ENCODE measurements at places on chromosomes 5 and 9. TPM values are rescaled to one million over a fixed set of nuclear protein-coding genes. Genes with fewer than 3 reads are reported as not detected.
A peak's percentile ranks its signal among the peaks of the same experiment; 100 is the strongest.

- DNase-seq: peak; percentile 13
- peaks cover 14% of the 10 kb centered on the region for H3K4me1 ChIP-seq
- H3K27me3 ChIP-seq: no peaks in the 10 kb centered on the region
- H3K27ac ChIP-seq: no peak overlapping the region
- no peak overlapping the region for H3K4me3 ChIP-seq
These were observed 270.1 kb downstream of the HSPA4 start for GRCh38 chr5:133321833-133322420.

GRCh38 chr5:147887930-147888329 is 9.4 kb downstream of the SCGB3A2 start:
- H3K27me3 ChIP-seq: no peaks in the 10 kb centered on the region
- no peak overlapping the region for H3K27ac ChIP-seq
- no peak for DNase-seq
- H3K4me1 ChIP-seq: no peaks in the 10 kb centered on the region

- no peaks in the 10 kb centered on the region for H3K27me3 ChIP-seq
- H3K4me1 ChIP-seq: peaks cover 9% of the 10 kb centered on the region
- no peak overlapping the region for H3K27ac ChIP-seq
- DNase-seq: no peak
These were observed 34.2 kb upstream of the CHD1 start for GRCh38 chr5:98963019-98963418.

- peak; percentile 13 for DNase-seq
- H3K36me3 ChIP-seq: no peaks in the 10 kb centered on the region
- H3K27ac ChIP-seq: no peak overlapping the region
- no peak overlapping the region for H3K4me3 ChIP-seq
- peaks cover under 1% of the 10 kb centered on the region for H3K27me3 ChIP-seq
These were observed 156.2 kb downstream of the MELK start for GRCh38 chr9:36728651-36729520.

DNA sequence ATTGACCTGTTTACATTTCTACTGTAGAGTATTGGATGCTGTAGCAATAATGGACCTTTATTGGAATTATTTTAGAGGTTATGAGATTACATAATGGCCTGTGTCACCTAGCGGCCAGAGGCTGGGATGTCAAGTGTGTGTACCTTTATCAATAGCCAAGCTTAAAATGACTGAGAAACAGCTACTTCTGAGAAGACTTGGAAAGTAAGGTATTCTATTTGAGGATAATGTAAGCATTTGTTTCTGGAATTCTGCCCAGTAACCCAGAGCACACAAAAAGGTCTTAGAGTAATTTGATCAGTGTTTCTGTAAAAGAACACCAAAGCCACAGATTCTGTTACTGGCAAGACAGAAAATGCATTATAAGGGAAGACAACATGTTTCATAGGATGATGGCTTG is 116.8 kb downstream of the MACIR start:
- no peak for DNase-seq
- H3K4me1 ChIP-seq: no peaks in the 10 kb centered on the region

GRCh38 chr5:169803077-169803981 is 166.3 kb downstream of the DOCK2 start:
- H3K4me1 ChIP-seq: peaks cover 3% of the 10 kb centered on the region
- H3K36me3 ChIP-seq: peaks cover 26% of the 10 kb centered on the region
- no peak overlapping the region for H3K4me3 ChIP-seq
- DNase-seq: no peak
- no peaks in the 10 kb centered on the region for H3K27me3 ChIP-seq

DNA sequence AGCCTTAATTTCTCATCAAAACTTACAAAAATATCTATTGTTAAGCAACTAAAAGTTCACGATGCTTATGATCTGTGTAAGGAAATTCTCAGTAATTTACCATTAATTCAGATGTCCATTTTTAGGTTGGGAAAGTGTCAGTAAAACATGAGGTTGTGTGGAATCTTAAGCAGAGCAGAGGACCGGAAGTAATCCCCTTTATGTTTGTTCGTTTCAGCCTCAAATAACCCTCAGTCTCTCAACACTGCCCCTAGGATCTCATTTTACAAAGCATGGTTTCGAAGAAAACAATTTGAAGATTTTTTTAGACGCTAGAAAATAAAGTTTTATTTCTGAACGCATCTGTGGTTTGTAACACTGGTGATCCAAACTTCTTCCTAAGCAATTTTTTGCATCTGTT is 504.2 kb downstream of the MAT2B start:
- no peak for DNase-seq
- no peak overlapping the region for H3K4me3 ChIP-seq
- H3K27ac ChIP-seq: no peak overlapping the region
- H3K27me3 ChIP-seq: no peaks in the 10 kb centered on the region
- H3K4me1 ChIP-seq: no peaks in the 10 kb centered on the region
- no peaks in the 10 kb centered on the region for H3K36me3 ChIP-seq

GRCh38 chr9:130490981-130491380 is 46.2 kb downstream of the ASS1 start:
- H3K27ac ChIP-seq: no peak overlapping the region
- no peaks in the 10 kb centered on the region for H3K36me3 ChIP-seq
- no peaks in the 10 kb centered on the region for H3K4me1 ChIP-seq
- H3K4me3 ChIP-seq: no peak overlapping the region

DNA sequence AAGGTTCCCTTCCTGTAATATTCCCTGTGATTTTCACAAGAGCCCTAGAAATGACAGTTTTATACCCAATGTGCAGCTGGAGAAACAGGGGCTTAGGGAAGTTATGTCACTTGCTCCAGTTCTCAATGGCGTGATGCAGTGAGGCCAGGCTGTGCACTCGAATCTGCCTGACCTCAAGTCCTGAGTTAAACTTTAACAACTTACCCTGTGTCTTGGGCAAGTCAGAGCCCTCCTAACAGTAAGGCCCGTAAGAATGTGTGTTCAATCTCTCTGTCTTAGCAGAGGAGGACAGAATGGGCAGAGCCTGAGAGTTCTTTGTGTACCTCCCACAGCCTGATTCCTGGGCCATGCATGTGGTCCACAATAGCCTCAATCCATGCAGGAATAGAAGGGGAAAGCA is 181.1 kb downstream of the TRIM32 start:
- no peak overlapping the region for H3K27ac ChIP-seq
- H3K4me1 ChIP-seq: no peaks in the 10 kb centered on the region
- no peaks in the 10 kb centered on the region for H3K27me3 ChIP-seq
- H3K36me3 ChIP-seq: no peaks in the 10 kb centered on the region
- H3K4me3 ChIP-seq: no peak overlapping the region
- no peak for DNase-seq

- H3K4me3 ChIP-seq: no peak overlapping the region
- no peaks in the 10 kb centered on the region for H3K27me3 ChIP-seq
- no peak overlapping the region for H3K27ac ChIP-seq
- DNase-seq: no peak
- H3K4me1 ChIP-seq: no peaks in the 10 kb centered on the region
- H3K36me3 ChIP-seq: no peaks in the 10 kb centered on the region
These were observed 17.2 kb downstream of the NDST1 start for GRCh38 chr5:150525163-150525562.

DNA sequence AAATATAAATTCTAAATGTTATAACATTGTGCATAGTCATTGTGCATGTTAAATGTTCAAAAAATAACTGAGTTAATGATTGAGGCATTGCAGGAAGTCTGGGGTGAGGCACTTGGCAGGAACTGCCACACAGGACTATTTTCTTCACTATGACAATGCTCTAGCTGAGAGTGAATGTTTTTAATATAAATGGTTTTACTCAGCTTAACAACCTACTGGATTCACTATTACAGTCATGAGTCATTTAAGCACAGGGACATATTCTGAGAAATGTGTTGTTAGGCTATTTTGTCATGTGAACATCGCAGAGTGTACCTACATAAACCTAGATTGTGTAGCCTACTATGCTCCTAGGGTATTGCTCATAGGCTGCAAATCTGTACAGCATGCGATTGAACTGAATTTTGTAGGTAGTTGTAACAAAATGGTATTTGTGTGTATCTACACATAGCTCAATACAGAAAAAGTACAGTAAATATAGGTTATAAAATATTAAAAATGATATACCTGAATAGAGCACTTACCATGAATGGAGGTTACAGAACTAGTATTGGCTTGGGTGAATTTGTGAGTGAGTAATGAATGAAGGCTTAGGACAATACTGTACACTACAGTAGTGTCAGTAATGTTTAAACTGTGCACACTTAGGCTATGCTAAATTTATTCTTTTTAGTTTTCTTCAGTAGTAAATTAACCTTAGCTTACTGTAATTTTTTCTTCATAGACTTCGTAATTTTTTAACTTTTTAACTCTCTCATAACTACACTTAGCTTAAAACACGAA is 346.1 kb upstream of the PTGER4 start:
- H3K27ac ChIP-seq: no peak overlapping the region
- H3K27me3 ChIP-seq: no peaks in the 10 kb centered on the region
- no peaks in the 10 kb centered on the region for H3K4me1 ChIP-seq
- no peaks in the 10 kb centered on the region for H3K36me3 ChIP-seq
- no peak for DNase-seq
- no peak overlapping the region for H3K4me3 ChIP-seq

DNA sequence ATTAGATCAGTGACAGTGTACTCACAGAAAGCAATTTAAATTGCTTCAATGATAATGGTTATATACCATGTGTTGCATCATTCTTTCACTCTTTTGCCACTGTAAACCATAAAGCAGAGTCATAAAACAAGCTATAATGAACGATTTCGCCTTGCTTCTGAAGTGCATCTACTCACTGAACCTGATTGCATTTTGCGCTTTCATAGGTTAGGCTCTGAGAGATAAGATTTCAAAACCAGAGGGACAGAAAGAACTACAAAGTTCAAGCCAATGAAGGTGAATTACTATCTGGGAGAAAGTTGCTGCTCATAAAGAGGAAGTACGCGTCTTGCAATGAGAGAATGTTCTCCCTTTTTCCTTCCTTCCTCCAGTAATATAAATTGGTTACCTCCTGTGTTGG is 412.7 kb downstream of the CETN3 start:
- H3K4me1 ChIP-seq: no peaks in the 10 kb centered on the region
- H3K36me3 ChIP-seq: no peaks in the 10 kb centered on the region
- no peaks in the 10 kb centered on the region for H3K27me3 ChIP-seq
- no peak for DNase-seq
- no peak overlapping the region for H3K4me3 ChIP-seq
- H3K27ac ChIP-seq: no peak overlapping the region

DNA sequence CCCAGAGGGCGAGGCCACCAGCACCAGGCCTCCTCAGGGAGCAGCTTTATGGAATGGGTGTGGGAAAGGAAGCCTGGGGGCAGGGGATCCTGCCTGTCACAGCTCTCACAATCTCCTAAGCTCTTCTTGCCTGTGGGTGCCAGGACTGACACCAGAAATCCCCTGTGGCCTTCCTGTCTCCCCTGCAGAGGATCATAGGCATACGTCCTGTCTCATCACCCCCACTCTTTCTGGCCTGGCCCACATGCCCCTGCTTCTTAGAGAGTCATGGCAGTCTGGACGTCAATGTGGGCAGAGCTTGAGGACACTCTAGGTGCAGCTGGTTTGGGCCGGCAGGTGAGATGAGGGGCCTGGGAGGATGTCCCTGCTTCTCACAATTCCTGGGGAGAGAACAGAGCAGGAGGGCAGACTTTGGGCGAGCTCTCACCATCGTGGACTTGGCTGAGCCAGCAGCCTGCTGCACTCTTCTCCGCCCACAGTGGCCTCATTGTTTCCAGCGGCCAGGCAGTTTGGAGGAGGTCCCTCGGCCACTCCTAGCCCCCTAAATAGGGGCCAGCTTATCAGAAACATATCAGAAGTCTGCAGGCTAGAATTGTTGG is 67.3 kb upstream of the ZFR start:
- DNase-seq: no peak
- H3K27me3 ChIP-seq: no peaks in the 10 kb centered on the region
- no peaks in the 10 kb centered on the region for H3K36me3 ChIP-seq
- no peaks in the 10 kb centered on the region for H3K4me1 ChIP-seq
- H3K4me3 ChIP-seq: no peak overlapping the region
- no peak overlapping the region for H3K27ac ChIP-seq

DNA sequence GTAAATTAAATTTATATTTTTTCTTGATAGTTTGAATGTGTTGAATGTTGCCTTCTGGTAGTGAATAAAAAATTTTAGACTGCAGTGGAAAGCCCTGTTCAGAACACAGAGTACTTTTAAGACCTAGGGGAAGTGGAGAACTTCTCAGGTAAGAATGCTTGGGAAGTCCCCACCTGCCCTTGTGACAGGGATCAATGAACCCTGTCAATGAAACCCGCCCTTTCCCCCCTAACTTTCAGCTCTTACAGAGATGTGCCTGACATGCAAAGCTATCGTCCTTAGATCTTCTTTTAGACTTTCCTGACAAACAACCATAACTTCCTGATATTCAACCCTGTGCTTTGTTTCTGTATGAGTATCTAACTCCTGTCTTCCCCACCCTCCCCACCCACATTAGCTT is 562.7 kb downstream of the TLE4 start:
- DNase-seq: no peak
- no peaks in the 10 kb centered on the region for H3K36me3 ChIP-seq
- H3K4me3 ChIP-seq: no peak overlapping the region
- H3K27me3 ChIP-seq: no peaks in the 10 kb centered on the region
- no peaks in the 10 kb centered on the region for H3K4me1 ChIP-seq

Gene MAMDC4
- polyA plus RNA-seq: 14.0 TPM

Gene NSG2
- polyA plus RNA-seq: 0.41 TPM

Gene GFI1B
- 0.34 TPM for polyA plus RNA-seq

Gene CACNA1B
- polyA plus RNA-seq: 0.11 TPM

Gene MZB1
- polyA plus RNA-seq: 380 TPM

Gene VAV2
- 9.8 TPM for polyA plus RNA-seq

Gene ACTBL2
- polyA plus RNA-seq: 0.07 TPM

Gene PCDHGA2
- 0.46 TPM for polyA plus RNA-seq

Gene ZNF189
- 13.6 TPM for polyA plus RNA-seq

Gene PCDH12
- 0.52 TPM for polyA plus RNA-seq

Gene BARHL1
- polyA plus RNA-seq: 0.11 TPM

Gene ANKRD20A1
- 1.4 TPM for polyA plus RNA-seq

Gene CEMIP2
- polyA plus RNA-seq: 48.3 TPM
